ENCODE measurements at places on chromosomes 2 and 18.

GRCh38 chr18:44497311-44497710 lies 183.4 kb upstream of the SETBP1 start:
- DNase-seq, result no peak

GRCh38 chr2:217076657-217077232 lies 216.9 kb upstream of the TNP1 start:
- no peak for DNase-seq

DNA sequence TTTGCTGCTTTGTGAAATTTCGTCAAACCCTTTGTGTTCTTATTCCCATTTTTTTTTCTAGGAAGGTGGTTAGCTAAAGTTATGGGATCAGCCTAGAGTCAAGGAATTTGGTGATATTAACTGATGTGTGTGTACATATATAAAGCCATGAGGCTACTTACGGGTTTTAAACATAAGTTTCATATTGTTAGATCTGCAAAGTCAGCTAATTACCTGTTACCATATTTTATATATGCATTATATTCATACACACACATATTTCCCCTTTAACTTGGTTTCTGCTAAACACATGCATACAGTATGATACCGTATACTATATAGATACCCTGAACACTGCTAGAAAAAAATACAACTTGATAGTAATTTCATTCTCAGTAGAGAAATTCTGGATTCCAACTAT lies 241.0 kb downstream of the NYAP2 start:
- no peak for DNase-seq

GRCh38 chr2:106020821-106021661 lies 173.1 kb downstream of the UXS1 start:
- DNase-seq, result no peak

DNA sequence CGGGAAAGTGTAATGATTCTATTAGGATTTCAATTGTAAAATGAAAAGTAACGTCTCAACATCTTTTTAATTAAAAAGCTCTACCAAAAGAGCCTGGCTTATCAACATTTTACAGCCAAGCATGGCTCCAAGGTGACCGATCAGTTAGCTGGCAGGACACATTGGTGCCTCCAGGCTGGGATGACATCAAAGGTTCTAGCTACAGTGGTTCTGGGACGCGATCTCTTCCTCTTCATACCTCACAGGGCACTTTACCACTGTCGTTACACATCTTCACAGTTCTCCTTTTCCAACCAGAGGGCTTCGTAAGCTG lies 693 bp downstream of the ORC2 start:
- no peak for DNase-seq

- peak; percentile 75 for DNase-seq
Measured at GRCh38 chr2:239275044-239275685, 125.7 kb downstream of the HDAC4 start.

- DNase-seq, result no peak
Measured at GRCh38 chr2:231866450-231866849, 59.7 kb downstream of the NPPC start.

GRCh38 chr2:32706815-32707579 lies 79.1 kb downstream of the TTC27 start:
- no peak for DNase-seq

DNA sequence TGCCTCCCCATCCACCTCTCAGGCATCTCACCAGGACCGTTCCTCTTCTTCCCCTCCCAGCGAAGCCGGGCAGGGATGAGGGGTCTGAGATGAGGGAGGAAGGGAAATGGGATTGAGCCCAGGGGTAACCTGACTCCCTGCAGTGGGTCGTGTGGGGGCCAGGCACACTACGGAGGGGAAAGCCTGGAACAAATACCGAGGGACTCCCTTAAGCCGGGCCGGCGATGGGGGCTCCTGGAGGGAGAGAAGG lies 250 bp upstream of the SPEG start:
- no peak for DNase-seq

- DNase-seq, result no peak
Measured at GRCh38 chr2:14909795-14910194, 277.3 kb downstream of the LRATD1 start.

- DNase-seq, result no peak
Measured at GRCh38 chr2:107721178-107721577, 105.5 kb upstream of the RGPD4 start.

- no peak for DNase-seq
Measured at GRCh38 chr2:157468931-157469708, 25.2 kb upstream of the CYTIP start.

- DNase-seq, result no peak
Measured at GRCh38 chr2:205734436-205735037, 52.2 kb downstream of the NRP2 start.

DNA sequence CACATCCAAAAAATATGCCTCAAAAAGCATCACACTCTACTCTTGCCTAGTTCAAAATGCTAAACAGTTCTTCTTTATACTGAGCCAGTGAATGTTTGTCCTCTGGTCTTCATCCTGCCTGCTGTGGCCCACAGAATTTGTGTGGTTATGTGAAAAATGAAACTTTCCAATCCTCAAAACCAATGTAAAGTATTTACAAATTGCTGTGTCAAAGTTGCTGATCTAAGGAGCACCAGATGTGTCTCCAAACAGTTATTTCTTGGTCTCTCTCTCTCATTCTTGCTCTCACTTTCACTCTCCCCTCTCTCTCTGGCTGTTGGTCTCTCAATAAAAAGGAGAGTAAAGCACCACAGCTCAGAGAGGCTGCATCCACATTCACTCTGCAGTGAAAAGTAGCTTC lies 23.0 kb downstream of the EPHA4 start:
- DNase-seq, result no peak

DNA sequence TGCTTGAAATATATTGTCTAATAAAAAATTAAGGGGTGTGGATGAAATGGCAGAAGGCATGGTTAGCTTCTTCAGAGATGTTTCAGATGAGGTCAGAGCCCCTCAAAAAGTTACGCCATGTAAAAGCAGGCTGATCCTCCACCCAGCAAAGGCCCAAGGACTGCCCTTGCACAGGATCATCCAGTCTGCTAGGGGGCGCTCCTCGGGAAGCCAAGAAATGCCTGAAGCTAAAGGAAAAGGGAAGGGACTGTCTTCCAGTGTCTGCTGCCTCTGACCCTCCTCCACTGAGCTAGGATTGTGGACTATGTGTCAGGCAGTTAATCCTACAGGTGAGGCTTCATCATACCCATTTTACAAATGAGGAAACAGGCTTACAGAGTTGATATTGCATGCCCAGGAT lies 33.8 kb upstream of the TEX51 start:
- DNase-seq, result no peak

DNA sequence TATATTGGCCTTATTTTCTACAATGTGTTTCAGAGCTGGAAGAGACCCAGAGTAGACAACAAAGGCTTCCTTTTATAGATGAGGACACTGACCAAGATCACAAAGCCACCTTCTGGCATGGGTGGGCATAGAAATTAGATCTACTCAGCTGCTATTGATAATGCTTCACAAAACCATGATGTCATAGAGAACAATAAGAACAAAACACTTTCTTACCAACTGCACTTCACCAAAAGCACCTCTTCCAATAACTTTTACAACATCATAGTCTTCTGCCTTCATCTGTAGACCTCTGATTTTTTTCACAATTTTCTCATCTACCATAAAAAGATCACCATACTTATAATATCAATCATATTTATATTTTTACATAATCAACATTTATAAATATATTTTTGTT lies 58.1 kb downstream of the ROCK2 start:
- DNase-seq, result no peak

- DNase-seq, result no peak
Measured at GRCh38 chr2:119137502-119137901, 21.0 kb downstream of the C1QL2 start.
